Endodermal cell (in vitro differentiated cells): ENCODE measurements at places on chromosomes 6 and 20. TPM values are rescaled to one million over a fixed set of nuclear protein-coding genes. Genes with fewer than 3 reads are reported as not detected.

REM1 gene
- total RNA-seq, result not detected in 2 replicates

- H3K4me1 ChIP-seq, result no peaks in the 10 kb centered on the region
- H3K27ac ChIP-seq, result no peak overlapping the region
- no peaks in the 10 kb centered on the region for H3K27me3 ChIP-seq
- H3K4me3 ChIP-seq, result no peak overlapping the region
Observed at GRCh38 chr6:1911474-1911873, 301.8 kb downstream of the FOXC1 start.

DNA sequence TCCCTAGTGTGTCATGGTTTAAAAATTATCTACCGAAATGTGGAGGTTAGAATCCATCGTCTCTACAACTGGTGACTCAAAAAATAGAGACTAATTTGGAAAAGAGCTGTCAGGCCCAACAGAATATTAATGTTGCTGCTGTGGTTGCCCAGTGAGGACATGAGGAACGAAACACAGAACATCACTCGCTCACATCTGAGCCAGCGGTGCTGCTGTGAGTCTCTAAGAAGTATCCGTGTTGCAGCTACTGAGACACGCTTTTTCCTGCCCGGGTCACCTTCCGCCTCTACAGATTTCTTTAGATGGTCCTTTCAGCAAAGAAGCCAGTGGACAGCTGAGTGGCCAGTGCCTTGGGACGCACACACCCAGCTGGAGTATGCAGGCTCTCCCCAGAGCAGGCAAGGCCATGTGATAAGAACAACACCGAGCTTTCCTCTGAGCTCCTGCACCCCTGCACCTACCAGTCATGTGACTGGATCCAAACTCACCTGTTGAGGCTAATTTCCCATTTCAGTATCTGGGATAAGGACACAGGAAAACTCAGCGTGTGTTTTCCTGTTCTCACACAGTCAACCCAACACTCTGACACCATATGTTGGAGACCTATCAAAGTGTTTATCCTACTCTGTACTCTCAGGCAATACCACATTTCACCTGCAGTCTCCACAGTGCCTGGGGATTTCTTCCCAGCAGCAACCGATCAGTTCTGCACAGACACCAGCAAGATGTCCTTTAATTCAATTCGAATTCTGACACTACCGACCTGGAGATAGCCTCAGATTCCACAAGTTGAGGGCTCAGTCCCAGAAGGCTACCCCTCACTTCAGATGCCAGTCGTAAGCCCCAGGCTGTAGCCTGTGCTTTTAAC is 119.0 kb upstream of the RPS6KA2 start:
- peaks cover 2% of the 10 kb centered on the region for H3K4me1 ChIP-seq
- no peaks in the 10 kb centered on the region for H3K27me3 ChIP-seq
- no peaks in the 10 kb centered on the region for H3K36me3 ChIP-seq
- no peak overlapping the region for H3K27ac ChIP-seq

DNA sequence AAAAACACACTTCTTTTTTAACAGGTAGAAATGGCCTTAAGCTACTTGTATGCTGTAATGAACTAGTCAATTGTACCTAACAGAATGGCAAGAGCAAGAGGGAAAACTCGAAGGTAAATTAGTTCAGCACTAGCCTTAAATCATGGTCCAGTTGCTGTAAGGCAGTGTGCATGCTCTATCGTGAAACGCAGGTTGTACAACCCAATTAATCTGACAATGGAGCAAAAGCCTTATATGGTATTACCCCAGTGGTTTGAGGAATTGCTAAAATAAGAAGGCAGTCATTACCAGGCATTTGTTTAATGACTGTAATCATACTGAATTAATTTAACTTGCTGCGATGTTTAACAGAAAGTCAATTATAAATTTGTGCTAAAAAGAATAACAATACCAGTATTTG is 69.3 kb upstream of the SOX4 start:
- H3K27me3 ChIP-seq, result peaks cover 13% of the 10 kb centered on the region
- H3K36me3 ChIP-seq, result no peaks in the 10 kb centered on the region
- H3K4me3 ChIP-seq, result no peak overlapping the region
- no peak overlapping the region for H3K27ac ChIP-seq
- DNase-seq, result no peak
- no peaks in the 10 kb centered on the region for H3K4me1 ChIP-seq

HLA-DRB5 gene
- 0.92 and 1.5 TPM in 2 replicates for total RNA-seq

DNA sequence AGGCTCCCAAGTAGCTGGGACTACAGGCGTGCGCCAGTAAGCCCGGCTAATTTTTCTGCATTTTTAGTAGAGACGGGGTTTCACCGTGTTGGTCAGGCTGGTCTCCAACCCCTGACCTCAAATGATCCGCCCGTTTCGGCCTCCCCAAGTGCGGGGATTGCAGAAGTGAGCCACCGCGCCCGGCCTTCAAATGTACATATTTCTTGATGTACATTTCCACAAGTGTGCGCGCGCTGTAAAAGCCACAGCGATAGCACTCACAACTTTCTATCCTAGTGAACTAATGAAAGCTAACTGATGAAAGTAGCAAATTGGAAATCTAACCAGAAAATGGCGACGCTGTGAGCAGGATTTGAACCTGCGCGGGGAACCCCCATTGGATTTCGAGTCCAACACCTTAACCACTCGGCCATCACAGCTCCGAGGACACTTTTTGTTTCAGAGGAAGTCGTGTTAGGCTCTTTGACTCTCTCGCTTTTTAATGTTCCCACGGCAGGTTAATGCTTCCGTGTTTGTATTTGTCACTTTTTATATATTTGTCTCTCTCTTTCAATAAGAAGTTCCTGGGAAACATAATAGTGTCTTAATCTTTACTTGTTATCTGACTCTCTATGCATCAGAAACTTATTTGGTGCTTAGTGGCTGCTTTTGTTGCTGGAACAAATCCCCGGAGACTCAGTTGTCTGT is 199.4 kb upstream of the ZNF184 start:
- peaks cover 43% of the 10 kb centered on the region for H3K27me3 ChIP-seq
- DNase-seq, result peak; percentile 92
- no peak overlapping the region for H3K27ac ChIP-seq
- H3K36me3 ChIP-seq, result no peaks in the 10 kb centered on the region
- peaks cover 4% of the 10 kb centered on the region for H3K4me1 ChIP-seq

DNA sequence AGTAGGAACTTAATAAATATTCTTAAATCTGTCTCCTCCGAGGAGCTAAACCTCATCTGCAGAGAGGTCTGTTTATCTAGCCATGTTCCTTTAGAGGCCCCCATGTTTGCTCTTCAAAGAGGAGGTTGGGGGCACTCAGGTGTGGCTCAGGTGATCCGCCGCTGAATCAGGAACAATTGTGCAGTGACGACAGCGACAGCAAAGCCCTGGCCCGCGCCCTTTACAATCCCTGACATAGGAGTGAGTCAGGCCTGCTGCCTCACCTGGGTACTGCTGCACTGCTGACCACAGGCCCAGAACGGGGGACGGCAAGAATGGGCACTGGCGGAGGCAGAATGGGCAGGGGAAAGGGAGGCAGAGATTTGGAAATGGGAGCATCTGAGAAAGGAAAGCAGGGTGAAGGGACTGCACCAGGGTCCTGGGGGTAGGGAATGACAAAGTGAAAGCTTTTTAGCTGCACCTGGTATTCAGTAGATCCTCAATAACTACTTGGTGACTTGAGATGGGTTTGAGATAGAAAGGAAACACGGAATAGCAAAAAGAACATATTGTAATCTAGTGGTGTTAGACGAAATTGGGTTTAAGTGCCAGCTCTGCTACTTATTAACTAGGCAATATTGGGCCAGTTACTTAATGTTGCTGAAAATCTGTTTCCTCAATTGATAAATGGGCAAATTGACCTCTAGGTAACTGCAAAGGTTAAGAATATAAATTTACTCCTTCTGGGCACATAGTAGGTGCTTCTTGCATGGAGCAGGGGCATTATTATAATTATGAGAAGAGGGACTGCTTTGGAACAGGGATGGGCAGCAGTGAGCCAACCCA is 5.4 kb upstream of the IER3 start:
- no peak for DNase-seq
- no peak overlapping the region for H3K27ac ChIP-seq
- H3K4me1 ChIP-seq, result peaks cover 5% of the 10 kb centered on the region
- H3K27me3 ChIP-seq, result no peaks in the 10 kb centered on the region
- no peak overlapping the region for H3K4me3 ChIP-seq
- no peaks in the 10 kb centered on the region for H3K36me3 ChIP-seq

LINC00237 gene
- total RNA-seq, result not detected in 3 replicates
